ENCODE measurements at places on chromosomes 7 and 10.

DNA sequence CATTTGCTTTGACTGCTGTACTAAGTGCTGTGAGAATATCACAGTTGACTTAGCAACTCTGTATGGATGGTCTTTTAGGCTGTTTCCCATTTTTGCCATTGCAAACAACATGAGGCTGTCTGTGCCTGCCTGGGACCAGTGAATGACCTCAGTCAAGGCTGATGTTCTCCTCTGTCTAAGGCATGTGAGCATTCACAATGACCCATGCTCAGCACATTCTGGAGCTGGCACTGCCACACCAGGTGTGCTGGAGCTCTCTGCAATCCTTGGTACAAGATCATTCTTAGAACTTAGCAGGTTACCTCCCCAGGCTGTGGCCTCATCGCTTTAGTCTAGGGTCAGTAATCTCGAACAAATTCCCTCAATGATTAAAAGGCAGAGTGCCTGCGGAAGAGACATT is 61.9 kb downstream of the SH3PXD2A start:
- DNase-seq = no peak

DNA sequence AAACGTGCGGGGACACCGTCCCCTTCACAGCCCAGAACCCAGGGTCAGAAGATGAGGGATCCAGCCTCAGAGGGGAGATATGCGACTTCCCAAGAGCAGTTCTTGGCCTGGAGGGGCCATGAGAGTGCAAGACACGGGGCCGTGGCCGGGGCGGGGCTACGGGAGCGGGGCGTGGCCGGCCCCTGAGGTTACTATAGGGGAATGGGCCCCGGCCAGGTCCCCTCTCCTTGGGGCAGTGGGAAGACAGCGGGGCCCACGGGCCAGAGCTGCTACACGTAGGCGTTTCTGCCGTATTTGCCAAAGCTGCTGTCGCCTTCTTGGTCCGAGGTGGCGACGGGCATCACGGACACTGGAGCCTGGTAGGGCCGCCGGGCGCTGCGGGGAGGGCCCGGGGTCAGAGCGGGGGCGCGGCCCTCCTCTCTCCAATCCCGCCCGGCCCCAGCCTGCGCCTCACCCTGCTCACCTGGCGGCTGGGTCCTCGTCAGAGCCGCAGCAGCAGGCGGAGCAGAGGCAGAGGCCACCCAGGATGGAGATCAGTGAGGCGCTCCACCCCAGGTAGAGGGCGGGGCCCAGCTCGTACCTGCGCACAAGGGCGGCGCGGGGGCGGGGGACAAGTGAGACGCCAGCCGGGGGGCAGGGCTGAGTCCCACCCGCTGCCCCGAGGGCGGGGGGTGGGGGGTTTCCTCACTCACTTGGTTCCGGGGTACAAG is 5.3 kb downstream of the CLDN15 start:
- DNase-seq = no peak

GRCh38 chr7:128021366-128021765 is 9.9 kb downstream of the LRRC4 start:
- DNase-seq = no peak

- no peak for DNase-seq
These were observed 341.3 kb downstream of the DNAJB9 start for GRCh38 chr7:108911016-108911415.

DNA sequence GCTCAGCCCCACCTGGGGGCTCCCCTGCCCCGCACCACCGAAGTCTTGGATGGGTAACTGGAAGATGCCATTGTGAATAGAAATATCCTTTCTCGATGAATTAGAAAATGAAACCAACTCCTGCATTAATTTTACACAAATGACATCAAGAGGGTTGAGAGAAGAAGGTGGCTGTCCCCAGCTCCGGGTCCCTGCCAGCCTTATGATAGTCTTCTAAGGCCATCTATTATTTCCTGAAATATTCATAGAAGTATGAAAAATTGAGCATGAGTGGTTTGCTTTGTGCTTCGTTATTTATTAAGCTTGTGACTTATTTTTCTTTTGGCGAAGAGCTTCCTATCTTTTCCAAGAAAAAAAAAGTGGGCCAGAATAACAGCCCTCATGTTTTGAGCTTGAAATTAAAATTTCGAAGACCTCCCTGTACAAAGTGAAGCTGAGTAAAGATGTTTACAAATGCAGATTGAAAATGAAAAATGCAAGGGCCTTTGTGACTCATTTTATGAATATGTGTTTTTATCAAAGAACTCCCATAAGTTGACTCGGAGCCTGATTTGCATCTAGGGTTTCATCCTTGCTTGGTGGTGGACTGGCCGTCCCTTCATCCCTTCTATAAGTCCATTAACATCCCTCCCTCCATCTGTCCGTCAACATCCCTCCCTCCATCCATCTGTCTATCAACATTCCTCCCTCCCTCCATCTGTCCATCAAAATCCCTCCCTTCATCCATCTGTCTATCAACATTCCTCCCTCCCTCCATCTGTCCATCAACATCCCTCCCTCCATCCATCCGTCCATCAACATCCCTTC is 20.5 kb upstream of the CFAP46 start:
- DNase-seq = no peak

DNA sequence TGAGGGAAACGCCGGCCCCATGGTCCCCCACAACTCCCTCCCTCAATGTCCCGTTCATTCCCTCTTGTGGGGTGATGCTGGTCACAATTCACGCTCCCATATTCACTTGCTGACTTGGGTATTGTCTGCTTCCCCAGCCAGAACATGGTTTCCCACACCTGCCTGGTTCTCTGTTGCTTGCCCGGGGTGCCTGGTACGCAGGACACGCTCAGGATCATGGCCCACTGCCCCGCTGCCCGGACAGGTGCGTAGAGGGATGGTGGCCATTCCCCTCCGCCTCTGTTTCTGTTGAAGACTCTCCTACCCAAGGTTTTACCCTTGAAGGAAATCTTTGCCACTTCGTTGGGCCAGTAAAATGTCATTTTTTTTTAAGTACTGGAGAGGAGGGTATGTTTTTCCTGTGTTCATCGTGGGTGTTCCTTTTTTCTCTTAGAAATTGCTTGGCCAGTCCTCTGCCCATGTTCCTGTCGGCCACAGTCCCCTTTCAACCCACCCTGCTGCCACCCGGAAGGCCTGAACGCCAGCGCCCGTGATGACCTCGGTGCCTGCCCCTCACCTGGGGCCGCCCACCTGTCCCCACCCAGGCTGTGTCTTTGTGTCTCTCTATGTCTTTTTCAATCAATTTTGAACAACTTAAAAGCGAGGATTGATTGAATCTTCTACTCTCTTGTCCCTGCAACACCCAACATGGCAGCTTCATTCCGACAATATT is 38.2 kb downstream of the FOXL3 start:
- no peak for DNase-seq

GRCh38 chr7:17855202-17855601 is 85.1 kb downstream of the SNX13 start:
- DNase-seq = no peak

GRCh38 chr7:1939434-1940401 is 269.6 kb downstream of the ELFN1 start:
- peak; percentile 49 for DNase-seq

DNA sequence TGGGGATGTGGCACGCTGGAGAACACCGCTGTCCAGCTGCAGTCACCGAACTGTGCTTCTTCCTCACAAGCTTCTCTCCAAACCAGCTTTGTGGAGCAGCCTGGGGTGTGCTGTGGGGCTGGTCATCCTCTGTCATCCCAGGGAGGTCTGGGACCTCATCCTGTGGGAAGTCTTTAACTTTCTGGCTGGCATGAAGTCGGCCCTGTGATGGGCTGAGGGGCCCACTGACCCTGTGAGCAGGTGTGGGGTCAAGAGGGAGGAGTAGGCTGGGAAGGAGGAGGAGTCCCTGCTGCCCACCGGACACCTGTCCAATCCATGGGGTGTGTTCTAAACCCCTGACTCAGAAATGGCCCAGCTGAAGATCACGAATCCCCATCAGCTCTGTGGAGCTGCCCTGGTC is 136.2 kb upstream of the SHH start:
- DNase-seq = no peak

DNA sequence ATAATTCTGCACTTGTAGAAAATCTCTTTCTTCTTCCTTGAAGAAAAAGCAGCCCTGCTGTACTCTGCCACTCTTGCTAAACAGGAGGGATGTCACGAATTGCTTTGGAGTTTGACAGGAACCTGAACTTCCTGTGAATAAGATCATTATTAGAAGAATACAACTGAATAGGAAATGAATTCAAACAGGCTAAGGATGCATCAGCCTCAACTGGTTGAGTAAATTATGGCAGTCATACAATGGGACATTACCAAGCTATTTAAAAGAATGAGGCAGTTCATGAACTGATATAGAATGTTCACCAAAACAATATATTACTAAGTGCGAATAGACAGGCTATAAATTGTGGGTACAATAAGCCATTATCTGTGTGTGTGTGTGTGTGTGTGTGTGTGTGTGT is 97.1 kb upstream of the DOCK1 start:
- no peak for DNase-seq

GRCh38 chr10:6098156-6098555 is 9.3 kb downstream of the RBM17 start:
- no peak for DNase-seq

Data from naive B cell (primary cell).